ENCODE measurements at places on chromosomes 2 and 18.
A peak's percentile ranks its signal among the peaks of the same experiment; 100 is the strongest.

DNA sequence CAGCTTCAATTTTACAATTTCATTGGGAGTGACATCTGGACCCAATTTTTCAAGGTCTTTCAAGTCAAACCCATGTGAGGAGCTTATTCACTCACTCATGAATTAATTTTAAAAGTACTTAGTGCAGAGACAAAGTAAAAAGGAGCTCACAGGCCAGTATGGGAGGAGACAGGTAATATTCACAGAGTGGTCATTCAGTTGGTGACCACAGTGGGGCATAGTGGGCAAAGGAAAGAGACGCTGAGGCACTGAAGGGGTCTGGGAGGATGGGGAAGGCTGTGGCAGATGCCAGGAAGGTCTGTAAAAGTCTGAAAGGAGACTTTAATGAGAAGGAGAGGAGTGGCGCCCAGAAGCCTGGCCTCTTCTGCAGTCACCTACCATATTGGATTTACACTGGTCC lies 76.0 kb downstream of the CD8B2 start:
- no peak for DNase-seq

GRCh38 chr2:195642027-195642678 lies 14.9 kb upstream of the SLC39A10 start:
- DNase-seq: no peak

DNA sequence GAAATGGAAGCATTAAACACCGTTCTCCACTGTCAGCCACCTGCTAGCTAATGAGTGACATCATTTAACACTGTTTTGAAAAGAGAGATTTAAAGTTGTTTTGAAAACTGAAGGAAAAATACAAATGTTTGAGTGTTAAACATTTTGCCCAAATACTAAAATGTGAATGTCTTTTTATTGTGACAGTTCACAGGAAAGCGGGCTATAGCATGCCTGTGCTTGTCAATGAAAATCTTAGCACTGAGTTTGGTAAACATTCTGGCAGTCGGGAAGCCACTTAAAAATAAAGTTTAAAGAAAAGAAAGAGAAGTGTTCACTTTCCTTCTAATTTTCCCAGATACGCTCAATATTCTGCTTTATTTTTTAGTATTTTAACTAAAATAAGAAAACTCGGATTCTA lies 40.3 kb upstream of the SMIM21 start:
- DNase-seq: no peak

DNA sequence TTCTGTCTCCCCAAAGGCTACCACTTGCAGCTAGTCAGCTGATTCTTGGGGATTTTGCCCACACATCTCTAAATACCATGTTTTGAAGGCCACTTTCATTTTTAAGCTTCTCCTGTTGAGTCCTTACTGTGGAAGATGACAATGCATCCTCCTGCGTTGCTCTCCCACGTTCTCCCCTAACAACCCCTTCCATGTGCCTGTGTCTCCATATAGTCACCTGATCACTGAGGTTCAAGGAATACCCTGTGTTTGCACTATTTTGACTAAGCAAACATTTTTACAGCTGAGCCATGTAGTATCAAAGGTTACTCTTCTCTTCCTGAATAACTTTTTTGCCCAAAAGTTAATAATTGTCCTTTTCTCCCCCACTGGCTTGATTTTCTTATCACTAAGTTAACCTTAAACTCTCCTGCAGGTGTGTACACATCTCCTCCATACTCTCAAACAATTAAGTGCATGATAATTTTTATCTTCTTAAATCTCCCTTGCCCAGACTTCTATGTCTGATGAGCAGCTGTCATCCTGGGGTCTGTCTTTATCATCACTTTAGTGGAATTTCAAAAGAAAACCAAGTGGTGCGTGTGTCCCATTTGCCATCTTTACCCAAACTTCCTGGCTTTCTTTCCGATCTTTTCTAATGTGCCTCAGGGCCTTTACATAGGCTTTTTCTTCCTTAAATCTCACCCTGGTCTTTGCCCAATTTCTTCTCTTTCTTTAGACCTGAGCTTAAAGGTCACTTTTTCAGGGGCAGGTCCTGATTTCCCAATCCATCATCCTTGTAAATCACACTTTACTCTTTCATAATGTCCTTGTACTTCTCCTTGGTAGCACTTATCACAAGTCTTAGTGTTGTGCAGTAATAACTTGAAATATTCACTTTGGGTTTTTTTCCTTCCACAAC lies 85.2 kb upstream of the SPATS2L start:
- no peak for DNase-seq

- no peak for DNase-seq
Observed at GRCh38 chr2:176856683-176857082, 355.9 kb upstream of the HNRNPA3 start.

DNA sequence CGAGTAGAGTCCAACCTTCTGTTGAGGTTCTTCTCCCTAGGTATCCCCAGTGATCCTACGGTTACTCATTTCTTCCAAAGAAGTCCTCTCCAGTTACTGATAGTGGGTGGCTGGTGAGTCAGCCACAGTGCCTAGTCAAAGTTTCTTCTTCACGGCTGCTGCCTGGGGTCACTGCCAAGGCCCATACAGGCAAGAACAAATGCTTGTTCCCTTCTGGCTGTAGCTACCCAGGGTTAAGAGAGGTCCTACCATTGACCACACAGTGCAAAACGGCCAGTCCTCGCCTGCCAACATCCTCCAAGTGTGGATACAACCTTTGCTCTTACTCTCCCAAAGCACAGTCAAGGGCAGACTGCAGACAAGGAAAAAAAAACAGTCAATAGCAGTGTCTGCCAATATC lies 2.9 kb upstream of the PTPN4 start:
- DNase-seq: no peak

GRCh38 chr2:32010670-32011484 lies at the start of gene MEMO1:
MEMO1 (minus strand) TSS chr2:32011008; CDS start chr2:32010247, 761 bp downstream.
- peak; percentile 85 for DNase-seq

- DNase-seq: no peak
Observed at GRCh38 chr2:235533198-235533597, 39.4 kb downstream of the AGAP1 start.

DNA sequence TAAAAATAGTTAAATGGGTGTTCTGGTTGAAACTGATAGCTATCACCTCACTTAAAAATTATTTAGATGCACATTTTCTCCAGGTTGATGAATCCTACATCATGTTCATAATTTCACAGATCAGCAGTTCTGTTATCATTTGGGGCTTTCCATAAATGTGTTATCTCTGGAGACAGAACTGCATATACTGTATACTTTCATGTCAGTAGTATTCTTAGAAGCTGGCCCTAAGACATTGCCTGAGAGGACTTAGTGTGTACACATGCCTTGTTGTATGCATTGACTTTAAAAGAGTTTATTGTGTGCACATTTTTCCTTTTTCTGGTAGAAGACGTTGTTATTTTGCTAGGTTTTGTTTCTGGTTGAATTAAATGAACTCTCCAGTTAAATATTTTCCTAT lies 41.0 kb downstream of the PIK3C3 start:
- DNase-seq: no peak

- no peak for DNase-seq
Observed at GRCh38 chr2:71778936-71779773, 325.8 kb downstream of the DYSF start.

DNA sequence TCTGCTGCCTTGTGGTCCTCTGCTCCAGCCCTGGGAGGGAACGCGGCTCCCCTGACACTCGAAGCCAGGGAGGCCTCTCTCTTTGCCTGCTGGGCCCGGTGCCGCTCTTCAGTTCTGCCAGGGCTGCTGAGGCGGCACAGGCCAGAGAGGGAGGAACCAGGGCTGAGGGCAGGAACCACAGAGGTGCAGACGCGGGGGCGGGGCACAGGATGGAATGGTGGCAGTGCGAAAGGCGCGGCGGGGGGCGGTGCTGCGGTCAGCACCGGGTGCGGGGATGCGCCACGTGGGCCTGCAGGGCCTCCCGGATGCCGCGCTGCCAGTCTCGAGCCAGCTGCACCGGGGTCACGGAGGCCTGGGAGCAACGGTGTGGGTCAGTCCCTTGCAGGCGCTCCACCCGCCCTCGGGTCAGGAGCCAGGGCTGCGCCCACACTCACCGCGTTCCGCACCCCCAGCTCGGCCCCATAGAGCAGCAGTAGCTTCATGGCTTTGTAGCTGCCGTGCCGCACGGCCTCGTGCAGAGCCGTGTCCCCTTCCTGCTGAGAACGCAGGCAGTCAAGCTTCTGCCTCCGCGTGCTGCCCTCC lies 4.4 kb downstream of the ANKRD23 start:
- no peak for DNase-seq

GRCh38 chr2:76478266-76479035 lies 767.7 kb upstream of the GCFC2 start:
- no peak for DNase-seq

DNA sequence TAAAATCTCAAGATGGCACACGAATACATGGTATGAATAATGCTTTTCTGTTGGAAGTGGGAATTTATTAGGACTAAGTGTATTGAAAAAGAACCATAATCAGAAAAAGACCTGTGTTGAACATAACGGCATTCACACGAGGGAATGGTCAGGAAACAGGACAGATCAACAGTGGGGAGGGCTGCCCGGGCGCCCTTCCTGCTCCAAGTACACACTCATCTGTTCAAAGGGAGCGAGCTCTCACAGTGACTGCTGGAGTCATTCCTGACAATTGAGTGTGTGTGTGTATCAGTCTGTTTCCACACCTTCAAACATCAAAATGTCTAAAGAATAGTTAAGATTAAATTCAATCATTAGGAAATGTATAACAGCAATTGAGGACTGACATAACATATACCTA lies 167.2 kb downstream of the HDAC4 start:
- no peak for DNase-seq

- DNase-seq: no peak
Observed at GRCh38 chr18:25231327-25231691, 120.7 kb downstream of the ZNF521 start.

GRCh38 chr2:239768907-239769553 lies 256.1 kb downstream of the NDUFA10 start:
- DNase-seq: no peak

GRCh38 chr2:212392043-212392442 lies 146.6 kb downstream of the ERBB4 start:
- no peak for DNase-seq

DNA sequence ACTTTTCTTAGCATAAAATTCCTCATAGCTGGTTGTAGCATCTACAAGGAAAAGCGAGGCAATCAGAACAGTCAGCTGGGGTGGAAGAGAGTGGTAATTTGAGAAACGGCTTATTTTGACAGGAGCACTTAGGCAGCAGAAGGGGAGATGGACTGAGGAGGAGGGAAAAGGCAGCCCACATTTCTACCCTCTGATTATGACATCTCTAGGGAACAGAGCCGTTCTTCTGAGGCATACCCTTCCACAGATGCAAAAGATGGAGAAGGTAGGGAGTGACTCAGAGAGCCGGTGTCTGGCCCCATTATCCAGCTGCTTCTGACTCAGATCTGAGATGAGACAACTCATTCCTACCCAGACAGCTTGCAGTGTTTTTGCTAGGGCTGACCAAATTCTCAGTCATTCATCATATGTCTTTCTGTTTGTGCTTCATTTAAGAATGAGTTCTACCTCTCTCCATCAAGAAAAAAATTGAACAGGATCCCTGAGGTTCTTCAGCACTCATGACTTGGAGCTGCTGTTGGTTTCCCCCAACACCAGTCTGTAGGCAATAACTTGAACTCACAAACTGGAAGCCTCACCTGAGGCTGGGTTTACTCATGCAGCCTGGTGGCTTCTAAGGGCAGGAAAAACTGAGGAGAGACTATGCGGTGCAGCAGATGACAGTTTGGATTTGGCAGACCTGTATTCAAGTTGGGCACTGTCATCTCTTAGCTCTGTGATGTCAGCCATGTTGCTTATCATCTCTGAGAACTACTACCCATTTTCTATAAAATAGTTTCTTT lies 15.9 kb upstream of the SEC11C start:
- DNase-seq: peak; percentile 88

- no peak for DNase-seq
Observed at GRCh38 chr2:78707776-78708386, 317.6 kb upstream of the REG3G start.

GRCh38 chr2:229673676-229674075 lies 40.7 kb downstream of the DNER start:
- no peak for DNase-seq

DNA sequence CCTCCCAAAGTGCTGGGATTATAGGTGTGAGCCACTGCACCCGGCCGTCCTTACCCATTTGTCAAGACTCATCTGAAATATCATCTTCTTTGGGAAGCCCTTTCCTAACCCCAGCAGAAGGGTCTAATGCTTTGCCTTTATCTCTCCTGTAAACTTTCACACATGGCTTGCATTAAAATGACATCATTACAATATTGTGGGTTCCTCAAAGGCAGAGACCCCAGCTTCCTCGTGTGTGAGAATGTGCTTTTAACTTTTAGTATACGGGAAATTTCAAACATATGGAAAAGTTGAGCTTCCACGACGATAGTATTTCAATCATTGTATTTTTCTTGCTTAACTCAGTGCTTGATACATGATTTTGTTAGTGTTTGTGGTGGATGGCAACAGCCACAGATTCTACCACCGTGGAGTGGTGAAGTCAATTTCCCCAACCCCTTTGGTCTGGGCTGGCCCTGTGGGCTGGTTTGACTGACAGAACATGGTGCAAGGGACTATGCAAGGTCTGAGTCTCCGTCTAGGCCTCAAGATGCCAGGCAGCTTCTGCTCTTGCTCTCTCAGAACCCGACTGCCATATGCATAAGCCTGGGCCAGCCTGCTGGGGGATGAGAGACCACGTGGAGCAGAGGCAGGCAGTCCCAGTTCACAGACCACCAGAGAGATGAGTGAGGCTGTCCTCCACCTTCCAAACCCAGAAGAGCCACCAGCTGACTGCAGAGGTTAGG lies 39.9 kb downstream of the NGEF start:
- DNase-seq: no peak

- DNase-seq: no peak
Observed at GRCh38 chr18:24602201-24602600, 141.8 kb downstream of the HRH4 start.

DNA sequence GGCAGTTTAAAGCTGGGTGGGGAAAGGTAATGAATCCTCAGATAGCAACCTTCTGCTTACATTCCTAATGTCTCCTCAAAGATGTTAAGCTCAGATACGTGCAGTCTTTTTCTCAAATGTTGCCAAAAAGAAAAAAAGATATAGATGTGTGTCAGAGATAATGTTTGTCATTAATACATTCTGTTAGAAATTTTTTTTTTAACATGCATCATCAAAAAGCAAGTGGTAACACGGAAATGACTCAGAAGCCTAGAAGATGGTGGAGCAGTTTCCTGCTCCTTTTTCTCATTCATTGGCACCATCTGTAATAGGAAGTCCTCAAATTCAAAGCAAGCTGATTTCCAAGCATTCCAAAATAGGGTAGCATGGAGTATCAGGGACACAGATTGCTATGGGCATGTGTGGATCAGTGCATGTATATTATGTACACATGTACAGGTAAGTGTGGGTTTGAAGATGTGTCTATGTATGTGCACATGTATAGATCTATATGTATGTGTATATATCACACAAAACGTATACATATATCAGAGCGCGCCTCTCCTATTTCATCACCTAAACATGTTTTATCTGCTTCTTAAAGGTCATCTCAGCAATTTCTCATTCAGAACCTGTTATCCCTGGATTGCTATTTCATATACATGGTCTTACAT lies 79.9 kb upstream of the ITGB6 start:
- no peak for DNase-seq

GRCh38 chr18:52439457-52439856 lies 99.5 kb downstream of the DCC start:
- no peak for DNase-seq

- DNase-seq: peak; percentile 85
Observed at GRCh38 chr2:189086710-189087109, 92.9 kb downstream of the COL5A2 start.

- no peak for DNase-seq
Observed at GRCh38 chr2:30134582-30134981, 12.2 kb upstream of the YPEL5 start.

Data from fibroblast of skin of left biceps (primary cell).